Astrocyte of the spinal cord (primary cell): ENCODE measurements at places on chromosomes 5 and 9.

- peak; percentile 15 for DNase-seq
Measured at GRCh38 chr9:136943291-136944211, 987 bp downstream of the FBXW5 start.

GRCh38 chr5:139837711-139838380 lies 42.2 kb downstream of the PSD2 start:
- no peak for DNase-seq

DNA sequence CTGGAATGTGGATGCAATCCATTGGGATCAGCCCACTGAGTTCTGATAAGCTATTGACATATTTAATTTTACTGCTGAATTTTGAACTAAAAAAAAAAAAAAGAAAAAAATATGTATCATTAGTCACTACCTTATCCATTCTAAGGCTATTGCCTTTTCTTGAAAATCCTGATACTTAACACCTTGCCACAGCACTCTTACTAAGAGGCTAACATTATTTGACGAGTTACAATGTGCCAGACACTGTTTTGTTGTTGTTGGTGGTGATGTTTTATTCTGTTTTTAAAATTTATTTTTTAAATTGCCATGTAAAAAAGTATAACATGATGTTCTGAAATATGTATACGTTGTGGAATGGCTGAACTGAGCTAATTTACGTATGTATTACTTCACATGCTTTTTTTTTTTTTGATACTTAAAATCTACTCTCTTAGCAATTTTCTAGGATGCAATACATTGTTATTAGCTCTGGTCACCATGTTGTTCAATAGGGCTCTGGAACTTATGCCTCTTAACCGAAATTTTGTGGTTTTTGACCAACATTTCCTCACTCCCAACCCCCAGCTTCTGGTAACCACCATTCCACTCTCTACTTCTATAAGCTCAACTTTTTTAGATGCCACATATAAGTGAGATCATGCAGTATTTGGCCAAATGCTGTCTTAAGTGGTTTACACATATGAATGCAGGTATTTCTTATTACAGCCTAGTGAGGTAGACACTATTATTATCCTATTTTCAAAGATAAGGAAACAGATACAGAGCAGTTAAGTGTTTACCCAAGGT lies 134.8 kb upstream of the PCA3 start:
- no peak for DNase-seq

- peak; percentile 60 for DNase-seq
Measured at GRCh38 chr9:83199240-83199639, 136.3 kb upstream of the RASEF start.

- no peak for DNase-seq
Measured at GRCh38 chr5:87141544-87141943, 126.1 kb upstream of the RASA1 start.

- peak; percentile 39 for DNase-seq
Measured at GRCh38 chr9:94800424-94801117, 74.1 kb downstream of the AOPEP start.

GRCh38 chr5:35822511-35822910 lies 34.2 kb upstream of the IL7R start:
- DNase-seq: no peak
